Adipocyte (in vitro differentiated cells): ENCODE measurements at places on chromosomes 12 and 14.

DNA sequence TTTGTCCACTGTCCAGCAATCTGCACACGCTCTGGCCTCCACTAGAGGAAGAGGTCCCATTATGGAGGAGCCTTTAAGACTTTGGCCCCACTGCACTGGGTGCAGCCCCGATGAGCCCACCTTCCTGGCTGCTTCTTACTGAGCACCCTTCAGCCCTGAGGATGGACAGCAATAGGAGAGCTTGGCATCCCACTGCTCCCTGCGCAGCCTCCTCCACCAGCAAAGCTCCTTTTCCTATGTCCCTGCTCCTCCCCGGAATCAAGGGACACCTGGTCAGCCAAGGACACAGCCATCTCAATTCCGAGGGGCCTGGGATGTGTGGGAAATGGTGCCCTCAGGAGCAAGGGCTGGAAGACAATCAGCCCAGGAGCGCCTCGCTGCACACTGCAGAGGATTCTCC lies 94.7 kb downstream of the GCH1 start:
- no peak for DNase-seq

GRCh38 chr14:24991288-24991687 lies 58.7 kb downstream of the STXBP6 start:
- no peak for DNase-seq

DNA sequence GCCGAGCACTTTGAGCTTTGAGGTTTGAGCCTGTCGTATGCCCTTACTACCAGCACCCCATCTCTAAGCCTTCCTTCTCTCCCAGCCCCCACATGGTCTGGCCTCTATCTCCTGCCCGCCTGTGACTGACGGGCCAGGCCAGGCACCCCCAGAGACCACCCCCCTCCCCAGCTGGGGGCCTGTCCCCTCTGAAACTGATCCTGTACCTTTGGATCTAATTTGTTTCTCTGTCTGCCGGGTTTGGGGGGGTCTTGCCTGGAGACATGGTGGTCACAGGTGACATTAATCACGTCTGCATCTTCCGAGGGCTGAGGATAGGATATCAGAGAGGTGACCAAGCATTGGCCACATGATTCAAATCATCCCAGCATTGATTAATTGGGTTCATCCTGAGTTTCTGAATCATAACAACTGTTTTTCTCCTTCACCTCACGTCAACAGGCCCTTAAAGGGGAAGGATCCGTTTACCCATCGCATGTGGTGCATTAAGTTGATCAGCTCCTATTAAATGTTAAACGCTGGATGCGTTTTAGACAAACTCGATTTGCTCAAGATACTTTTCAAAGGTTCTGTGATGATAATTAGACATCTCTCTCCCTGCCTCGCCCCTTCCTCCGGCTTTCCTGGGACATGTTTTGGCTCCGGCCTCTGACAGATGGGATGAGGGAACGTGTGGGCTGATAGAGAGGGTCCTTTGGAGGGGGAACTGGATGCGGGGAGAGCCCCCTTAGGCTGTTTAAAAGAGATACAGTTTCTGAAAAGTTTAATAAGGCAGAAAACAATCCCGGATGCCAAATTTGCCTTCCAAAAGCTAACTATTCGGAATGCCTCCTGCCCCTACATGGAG lies 63.3 kb upstream of the TBX3 start:
- no peak for DNase-seq

- DNase-seq: no peak
These were observed 165.0 kb upstream of the RTL1 start for GRCh38 chr14:101068313-101069227.

DNA sequence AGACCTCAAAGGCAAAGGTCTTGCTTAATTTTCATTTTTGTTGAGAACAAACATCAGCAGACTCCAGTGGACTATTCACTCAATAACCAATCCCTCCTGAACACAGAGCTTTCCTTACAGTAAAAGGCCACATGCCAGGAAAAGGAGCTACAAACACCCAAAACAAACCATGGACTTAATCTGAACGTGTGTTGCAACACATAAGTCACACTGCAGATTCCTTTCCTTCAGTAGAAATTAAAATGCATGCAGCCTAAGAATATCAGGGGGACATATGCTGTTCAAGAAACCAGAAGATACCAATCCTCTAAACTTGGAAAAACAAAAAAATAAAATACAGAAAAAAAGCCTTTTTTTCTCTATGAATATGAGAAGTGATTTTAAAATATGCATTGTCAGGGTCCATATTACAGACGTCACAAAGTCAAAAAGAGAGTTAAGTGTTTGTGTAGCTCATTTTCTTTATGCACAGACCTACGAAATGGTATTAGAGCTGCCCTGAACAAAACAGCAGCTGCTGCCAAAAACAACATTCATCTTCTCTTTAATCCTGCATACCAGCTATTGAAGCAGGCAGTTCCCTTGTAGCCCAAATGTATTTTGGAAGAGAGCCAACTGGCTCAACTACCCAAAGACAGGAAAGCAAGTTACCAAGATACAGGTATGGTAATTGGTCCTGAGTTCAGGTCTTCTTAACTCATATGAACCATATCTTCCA lies 26.2 kb downstream of the KITLG start:
- peak; percentile 89 for DNase-seq

DNA sequence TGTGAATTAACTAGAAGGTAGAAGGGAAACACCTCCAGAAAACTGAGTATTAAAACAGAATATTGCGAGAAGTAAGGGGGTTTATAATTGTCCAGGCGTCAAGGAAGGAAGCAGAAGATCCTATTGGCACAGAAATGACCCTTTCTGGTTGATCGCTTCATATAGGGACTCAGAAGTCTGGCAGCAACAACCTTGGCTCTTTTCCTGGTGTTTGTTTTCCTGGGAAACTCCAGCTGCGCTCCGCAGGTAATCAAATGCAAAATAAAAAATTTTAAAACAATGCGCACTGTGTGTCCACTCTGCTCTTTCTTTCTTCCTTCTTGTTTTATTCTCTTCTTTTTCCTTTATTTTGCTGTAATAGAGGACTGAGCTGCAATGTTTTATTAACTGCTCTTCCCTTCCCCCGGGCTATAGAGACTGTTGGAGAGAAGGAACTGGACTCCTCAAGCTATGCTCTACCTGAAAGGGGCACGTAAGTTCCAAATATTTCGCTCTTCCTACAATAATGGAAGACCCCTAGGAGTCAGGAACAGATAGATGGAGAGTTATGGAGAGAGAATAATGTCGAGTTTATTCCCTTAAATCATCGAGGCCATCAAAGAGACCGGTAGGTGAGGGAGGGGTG lies 737 bp downstream of the SPX start:
- DNase-seq: no peak

GRCh38 chr12:91142221-91142631 lies 30.9 kb upstream of the LUM start:
- peak; percentile 65 for DNase-seq

DNA sequence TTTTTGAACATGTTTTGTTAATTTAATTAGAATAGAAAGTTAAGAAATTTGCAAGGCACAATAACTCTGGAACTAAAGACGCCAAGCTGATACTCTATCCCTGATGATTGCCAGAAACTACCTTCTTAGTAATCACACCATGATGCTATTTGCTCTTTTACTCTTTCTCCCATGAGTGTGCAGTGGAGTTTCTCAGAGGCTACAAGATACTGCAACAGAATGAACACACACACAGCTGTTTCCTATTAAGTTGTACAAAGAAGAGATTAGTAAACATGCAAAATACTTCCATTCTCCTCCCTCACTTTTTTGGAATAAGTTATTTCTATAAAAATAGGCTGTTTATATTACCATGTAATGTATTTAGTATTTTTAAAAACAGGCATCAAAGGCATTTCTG lies 1367.5 kb downstream of the AACS start:
- no peak for DNase-seq

DNA sequence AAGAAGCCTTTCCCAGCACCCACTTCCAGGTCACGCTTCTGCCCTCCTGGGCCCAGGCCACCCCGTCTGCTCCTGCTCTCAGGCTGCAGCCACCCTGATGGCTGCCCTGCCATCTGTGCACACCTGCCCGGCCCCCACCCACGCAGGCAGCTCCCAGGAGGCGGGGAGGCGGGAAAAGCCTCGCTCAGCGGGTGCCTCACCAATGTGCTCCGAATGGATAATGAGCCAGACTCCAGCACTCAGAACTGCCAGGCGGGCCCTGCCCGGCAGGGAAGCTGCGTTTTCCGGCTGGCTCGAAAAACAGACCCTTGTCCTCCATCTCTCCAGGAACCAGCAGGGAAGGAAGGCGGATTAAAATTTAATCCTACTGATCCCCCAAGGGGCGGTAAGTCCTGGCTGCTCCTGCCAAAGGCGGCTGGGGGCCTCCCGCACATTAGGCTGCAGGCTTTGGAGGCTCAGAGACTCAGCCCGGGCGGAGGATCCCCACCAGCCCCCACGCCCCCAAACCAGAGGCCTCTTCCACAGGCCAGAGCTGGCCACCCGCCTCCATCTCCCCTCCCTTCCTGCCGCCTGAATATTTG lies 104.0 kb downstream of the NCOR2 start:
- no peak for DNase-seq

GRCh38 chr14:100213587-100213955 lies 25.4 kb upstream of the YY1 start:
- no peak for DNase-seq

- no peak for DNase-seq
These were observed 39.6 kb downstream of the LARP4 start for GRCh38 chr12:50440288-50440687.

- DNase-seq: no peak
These were observed 527.7 kb downstream of the RPS29 start for GRCh38 chr14:49058511-49058910.

GRCh38 chr12:12520273-12520672 lies 42.4 kb downstream of the DUSP16 start:
- DNase-seq: no peak
